ENCODE measurements at places on chromosomes 4 and X.

GRCh38 chrX:93468075-93468474, 205.3 kb downstream of the NAP1L3 start:
- no peak for DNase-seq

GRCh38 chrX:69603566-69604194, 12.2 kb upstream of the EDA start:
- no peak for DNase-seq

DNA sequence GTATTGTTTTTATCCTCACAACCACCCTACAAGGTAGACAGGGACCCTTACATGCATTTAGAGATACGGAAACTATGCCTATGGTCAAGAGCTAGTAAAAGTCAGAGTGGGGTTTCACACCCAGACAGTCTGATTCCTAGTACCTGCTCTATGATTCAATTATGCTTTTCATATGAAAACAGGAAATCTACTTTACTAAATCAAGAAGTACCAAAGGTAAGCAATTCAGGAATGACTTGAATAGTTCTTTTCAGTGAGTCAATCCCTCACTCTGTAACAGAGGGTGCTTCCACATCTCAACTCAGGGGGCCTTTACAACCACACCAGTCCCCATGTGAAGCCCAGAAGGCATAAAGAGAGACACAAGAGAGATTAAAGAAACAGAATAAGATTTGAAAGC, 191.4 kb downstream of the PPP3CA start:
- DNase-seq, result no peak

GRCh38 chrX:18574591-18574990, 97.3 kb downstream of the RS1 start:
- DNase-seq, result peak; percentile 37

Data from HT1080 (cell line).